Aorta (tissue), 5 donors: ENCODE measurements at places on chromosomes 5 and 9.

DNA sequence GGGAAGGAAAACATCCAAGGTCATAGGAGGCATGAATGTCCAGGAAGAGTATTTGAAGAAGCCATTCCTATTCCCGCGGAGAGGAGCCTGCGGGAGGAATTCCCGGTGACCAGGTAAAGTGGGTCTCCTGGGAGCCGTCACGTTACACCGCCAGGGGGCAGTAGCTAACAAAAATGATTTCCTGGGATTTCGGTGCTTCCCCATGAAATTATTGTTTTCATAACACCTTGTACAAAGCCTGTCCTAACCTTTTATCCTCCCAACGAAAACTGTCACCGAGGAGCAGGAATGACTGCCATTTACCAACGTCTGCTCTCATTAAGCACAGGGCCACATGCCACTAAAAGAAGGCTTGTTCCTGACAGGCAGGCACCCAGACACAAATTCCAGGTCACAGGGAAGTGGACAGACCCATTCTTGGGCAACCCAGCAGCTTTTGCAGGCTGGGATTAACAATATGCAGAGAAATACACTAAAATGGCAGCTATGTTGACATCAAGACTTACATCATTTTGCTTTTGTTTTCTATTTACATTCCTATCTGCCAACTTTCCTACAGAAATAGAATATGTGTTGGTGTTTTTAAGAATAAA is 41.2 kb upstream of the CTSL start:
- H3K4me3 ChIP-seq, result no peak overlapping the region
- no peak overlapping the region for H3K27ac ChIP-seq
- peak; percentile 75 for DNase-seq
- H3K27me3 ChIP-seq, result no peaks in the 10 kb centered on the region
- H3K36me3 ChIP-seq, result no peaks in the 10 kb centered on the region
- H3K4me1 ChIP-seq, result no peaks in the 10 kb centered on the region

DNA sequence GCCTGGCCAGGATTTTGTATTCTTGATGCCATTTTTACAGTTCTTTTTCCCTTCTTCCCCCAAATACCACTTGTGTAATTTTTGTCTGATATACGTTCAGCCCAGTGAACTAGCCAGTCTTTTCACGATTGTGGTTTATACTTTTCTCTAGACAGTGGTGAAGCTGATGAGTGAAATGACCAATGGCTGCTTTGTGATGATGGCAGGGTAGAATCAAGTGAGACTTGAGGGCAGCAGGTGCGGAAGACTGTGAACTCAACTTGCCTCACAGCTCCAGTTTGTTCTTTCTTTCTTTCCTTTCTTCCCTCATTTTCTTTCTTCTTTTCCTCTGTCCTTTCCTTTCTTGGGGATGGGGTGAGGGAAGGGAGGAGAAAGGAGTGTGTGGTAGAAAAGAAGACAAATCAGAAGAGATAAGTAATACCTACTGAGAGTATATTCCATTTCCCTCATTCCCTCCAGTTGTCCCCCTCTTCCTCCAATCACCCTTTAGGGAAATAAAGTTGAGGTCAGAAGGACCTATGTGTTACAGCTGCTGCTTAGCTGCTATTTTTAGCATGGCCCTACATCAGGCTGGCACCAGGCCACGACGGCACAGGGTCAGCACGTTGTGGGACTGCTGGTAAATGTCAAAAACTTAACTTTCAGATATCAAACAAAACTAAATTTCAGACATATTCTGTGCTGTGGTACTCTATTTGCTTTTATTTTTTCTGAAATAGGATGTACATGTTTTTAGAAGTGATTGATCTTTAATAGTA is 12.3 kb downstream of the ZSWIM6 start:
- H3K4me1 ChIP-seq, result peaks cover 4% of the 10 kb centered on the region
- no peaks in the 10 kb centered on the region for H3K27me3 ChIP-seq
- peak; percentile 81 for DNase-seq
- H3K27ac ChIP-seq, result no peak overlapping the region
- H3K36me3 ChIP-seq, result no peaks in the 10 kb centered on the region

GRCh38 chr9:37369671-37370070 is 52.8 kb upstream of the GRHPR start:
- DNase-seq, result no peak
- no peaks in the 10 kb centered on the region for H3K27me3 ChIP-seq
- no peaks in the 10 kb centered on the region for H3K4me1 ChIP-seq
- H3K27ac ChIP-seq, result no peak overlapping the region

GRCh38 chr5:96121364-96121763 is 159.7 kb upstream of the ELL2 start:
- no peaks in the 10 kb centered on the region for H3K36me3 ChIP-seq
- no peak overlapping the region for H3K4me3 ChIP-seq
- no peak for DNase-seq
- H3K4me1 ChIP-seq, result peaks cover 6% of the 10 kb centered on the region

GRCh38 chr5:6115852-6116251 is 262.5 kb downstream of the MED10 start:
- H3K36me3 ChIP-seq, result no peaks in the 10 kb centered on the region
- no peak for DNase-seq
- H3K4me3 ChIP-seq, result no peak overlapping the region
- no peaks in the 10 kb centered on the region for H3K4me1 ChIP-seq
- no peaks in the 10 kb centered on the region for H3K27me3 ChIP-seq

DNA sequence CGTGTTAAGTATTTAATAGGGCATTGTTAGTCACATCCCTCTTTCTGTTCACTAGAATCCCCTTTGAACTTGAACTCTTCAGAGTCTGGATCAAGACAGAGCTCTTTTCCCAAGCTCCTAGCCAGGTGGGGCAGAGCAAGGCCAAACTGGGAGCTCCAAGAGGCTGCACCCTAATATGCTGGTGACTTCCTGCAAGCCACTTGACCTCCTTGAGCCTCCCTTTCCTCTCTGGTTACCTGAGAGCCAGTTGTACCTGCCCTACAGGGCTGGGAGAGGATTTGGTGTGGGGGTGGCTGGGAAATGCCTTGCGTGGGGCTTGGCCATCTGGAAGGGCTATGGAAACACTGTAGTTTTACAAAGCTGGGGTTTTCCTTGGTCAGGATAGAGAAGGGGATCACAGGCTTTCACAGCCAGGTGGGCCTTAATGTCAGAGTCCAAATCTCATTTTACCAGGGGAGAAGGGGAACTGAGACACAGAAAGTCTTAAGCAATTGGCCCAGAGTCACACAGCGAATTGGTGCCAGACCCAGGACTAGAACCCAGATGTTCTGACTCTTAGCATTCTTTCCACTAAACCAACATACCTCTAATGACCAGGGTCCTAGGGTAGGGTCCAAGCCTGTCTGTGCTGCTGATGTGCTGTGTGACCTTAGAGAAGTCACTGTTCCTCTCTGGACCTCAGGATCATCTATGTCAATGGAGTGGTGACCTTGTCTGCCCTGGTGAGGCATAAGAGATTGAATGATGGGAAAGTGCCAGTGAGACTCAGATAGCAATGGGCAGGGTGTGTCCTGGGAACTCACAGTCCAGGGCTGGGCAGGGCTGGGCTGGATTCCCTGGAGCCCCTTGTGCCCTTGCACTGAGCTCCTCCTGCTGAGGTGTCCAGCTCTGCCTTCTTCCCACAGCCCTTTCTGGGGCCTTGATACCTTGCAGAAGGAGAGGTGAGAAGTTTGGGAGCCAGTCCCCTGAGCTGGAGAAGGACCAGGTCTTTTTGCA is 35.8 kb downstream of the GSN start:
- no peak overlapping the region for H3K27ac ChIP-seq
- H3K36me3 ChIP-seq, result peaks cover 2% of the 10 kb centered on the region
- no peak overlapping the region for H3K4me3 ChIP-seq
- H3K4me1 ChIP-seq, result peaks cover 3% of the 10 kb centered on the region
- no peak for DNase-seq

DNA sequence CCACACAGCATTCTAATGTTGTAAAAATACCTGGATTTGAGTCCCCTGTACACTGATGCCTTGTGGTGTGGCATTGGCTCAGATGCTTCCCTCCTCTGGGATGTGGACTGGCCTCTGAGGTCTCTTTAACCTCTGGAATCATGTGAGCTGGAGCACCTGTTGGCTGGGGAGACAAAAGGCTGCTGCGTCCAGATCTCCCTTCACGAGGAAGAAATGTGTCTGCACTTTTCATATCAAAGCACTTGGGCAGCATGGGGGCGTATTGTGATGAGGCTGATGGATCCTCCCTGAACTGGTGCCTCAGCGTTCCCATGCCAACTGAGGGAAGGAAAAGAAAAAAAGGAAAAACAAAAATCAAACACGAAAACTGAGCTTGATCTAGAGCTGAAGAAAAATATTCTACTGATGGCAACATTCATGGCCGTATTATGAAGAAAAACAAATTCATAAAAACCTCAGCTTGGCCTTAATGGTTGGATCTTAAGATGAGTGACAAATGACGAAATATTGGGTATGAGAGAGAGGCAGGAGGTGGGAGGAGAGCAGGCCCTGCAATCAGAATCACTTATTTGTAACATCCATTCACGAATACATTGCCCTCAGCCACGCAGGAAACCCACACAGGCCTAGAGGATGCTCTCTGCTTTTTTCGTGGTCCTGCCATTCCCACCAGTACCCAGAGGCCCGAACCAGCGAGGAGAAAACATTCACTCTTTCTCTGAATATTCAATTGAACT is 26.2 kb downstream of the GRIA1 start:
- H3K36me3 ChIP-seq, result no peaks in the 10 kb centered on the region
- no peak overlapping the region for H3K27ac ChIP-seq
- no peak for DNase-seq
- H3K4me3 ChIP-seq, result no peak overlapping the region
- no peaks in the 10 kb centered on the region for H3K4me1 ChIP-seq

GRCh38 chr5:2761921-2762488 is 10.5 kb upstream of the IRX2 start:
- H3K27me3 ChIP-seq, result no peaks in the 10 kb centered on the region
- no peaks in the 10 kb centered on the region for H3K36me3 ChIP-seq
- no peaks in the 10 kb centered on the region for H3K4me1 ChIP-seq
- no peak overlapping the region for H3K4me3 ChIP-seq
- H3K27ac ChIP-seq, result no peak overlapping the region

DNA sequence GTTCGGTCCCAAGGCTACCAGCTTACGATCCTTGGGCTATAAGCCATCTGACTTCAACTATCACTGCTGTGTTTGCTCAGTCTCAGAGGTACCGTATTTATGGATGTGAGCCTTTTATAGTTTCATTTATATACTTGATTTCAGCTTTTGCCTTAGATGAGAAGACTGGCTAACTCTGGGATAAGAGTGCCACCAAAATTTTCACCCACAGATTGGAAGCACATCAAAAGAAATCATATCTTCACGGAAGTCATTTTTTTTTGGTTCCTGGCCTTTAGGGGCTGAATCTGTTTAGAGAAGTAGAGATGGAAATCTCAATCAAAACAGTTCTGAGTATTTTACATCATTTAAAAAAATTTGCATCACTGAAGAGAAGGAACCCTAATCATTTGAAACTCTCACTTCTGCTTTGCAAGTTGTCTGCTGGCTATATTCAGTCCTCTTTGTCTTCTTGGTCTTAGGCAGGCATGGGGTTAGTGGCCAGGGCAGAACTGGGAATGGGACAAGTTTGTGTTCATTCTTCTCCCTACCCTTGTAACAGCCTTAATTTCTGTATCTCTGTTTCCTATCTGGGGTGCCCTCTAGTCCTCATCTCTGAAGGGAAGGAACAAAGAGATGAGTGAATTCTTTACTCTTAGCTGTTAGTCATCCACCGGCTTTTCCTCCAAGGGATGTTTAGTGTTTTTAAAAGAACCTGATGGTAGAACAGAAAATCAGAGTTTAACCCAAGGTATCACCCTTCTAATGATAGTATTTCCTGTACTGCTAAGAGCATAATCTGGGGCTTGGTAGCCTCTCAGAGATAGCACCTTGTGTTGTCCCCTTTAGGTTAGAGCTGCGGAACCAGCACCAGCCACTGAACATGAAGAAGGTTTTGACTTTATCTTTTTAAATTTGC is 14.1 kb upstream of the TNFAIP8 start:
- no peak overlapping the region for H3K4me3 ChIP-seq
- no peaks in the 10 kb centered on the region for H3K4me1 ChIP-seq
- no peak for DNase-seq
- H3K27ac ChIP-seq, result no peak overlapping the region
- H3K36me3 ChIP-seq, result no peaks in the 10 kb centered on the region
- H3K27me3 ChIP-seq, result no peaks in the 10 kb centered on the region

- no peak overlapping the region for H3K4me3 ChIP-seq
- peaks cover 5% of the 10 kb centered on the region for H3K36me3 ChIP-seq
- H3K27ac ChIP-seq, result no peak overlapping the region
- no peaks in the 10 kb centered on the region for H3K27me3 ChIP-seq
- DNase-seq, result no peak
Measured at GRCh38 chr5:172224996-172225395, 31.0 kb downstream of the EFCAB9 start.

DNA sequence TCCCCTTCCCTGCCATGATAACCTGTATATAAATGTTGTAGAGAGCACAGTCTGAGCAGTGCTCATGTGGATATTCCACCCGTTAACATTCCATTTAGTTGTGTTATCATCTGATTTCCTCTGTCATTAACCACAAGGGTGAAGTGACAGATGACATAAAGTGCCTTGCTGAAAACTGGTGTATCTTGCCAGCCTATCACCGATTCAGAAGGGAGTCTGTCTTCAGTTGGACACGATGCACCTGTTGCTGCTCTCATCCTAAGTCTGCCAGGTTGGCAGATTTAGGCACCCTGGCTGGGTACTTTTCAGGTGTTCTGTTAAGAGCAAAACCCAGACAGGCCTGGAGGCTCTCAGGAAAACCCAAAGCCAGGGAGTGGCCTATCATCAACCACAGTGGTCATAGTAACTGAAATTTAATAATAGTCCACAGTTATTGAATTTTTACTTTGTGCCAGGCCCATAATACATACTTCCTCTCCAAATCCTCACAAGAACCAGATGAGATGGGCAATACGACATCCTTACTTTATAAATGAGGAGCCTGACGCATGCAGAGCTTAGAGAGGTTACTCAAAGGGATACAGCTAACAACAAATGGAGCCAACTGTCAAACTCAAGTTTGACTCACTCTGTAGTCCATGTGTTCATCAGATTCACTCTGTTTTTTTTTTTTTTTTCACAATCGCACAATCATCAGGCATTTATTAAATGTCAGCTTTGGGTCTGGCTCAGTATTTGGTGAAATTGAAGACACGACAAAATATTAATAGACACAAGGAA is 100.7 kb upstream of the SPRY4 start:
- DNase-seq, result no peak
- no peak overlapping the region for H3K4me3 ChIP-seq
- no peak overlapping the region for H3K27ac ChIP-seq
- H3K4me1 ChIP-seq, result no peaks in the 10 kb centered on the region
- no peaks in the 10 kb centered on the region for H3K36me3 ChIP-seq
- no peaks in the 10 kb centered on the region for H3K27me3 ChIP-seq

GRCh38 chr9:105354448-105354847 is 93.4 kb upstream of the FSD1L start:
- H3K27ac ChIP-seq, result no peak overlapping the region
- no peak overlapping the region for H3K4me3 ChIP-seq
- no peak for DNase-seq
- H3K36me3 ChIP-seq, result no peaks in the 10 kb centered on the region
- H3K27me3 ChIP-seq, result no peaks in the 10 kb centered on the region
- no peaks in the 10 kb centered on the region for H3K4me1 ChIP-seq

- H3K4me3 ChIP-seq, result no peak overlapping the region
- no peaks in the 10 kb centered on the region for H3K4me1 ChIP-seq
- H3K27me3 ChIP-seq, result no peaks in the 10 kb centered on the region
Measured at GRCh38 chr5:178177569-178177968, 9.6 kb downstream of the GMCL2 start.

GRCh38 chr9:129280623-129281271 is 102.7 kb upstream of the IER5L start:
- H3K4me1 ChIP-seq, result no peaks in the 10 kb centered on the region
- DNase-seq, result peak; percentile 71
- no peak overlapping the region for H3K4me3 ChIP-seq
- H3K27me3 ChIP-seq, result no peaks in the 10 kb centered on the region
- no peaks in the 10 kb centered on the region for H3K36me3 ChIP-seq
